Activated CD4-positive, CD25-positive, alpha-beta regulatory T cell (primary cell): ENCODE measurements at places on chromosomes 7 and 10.

DNA sequence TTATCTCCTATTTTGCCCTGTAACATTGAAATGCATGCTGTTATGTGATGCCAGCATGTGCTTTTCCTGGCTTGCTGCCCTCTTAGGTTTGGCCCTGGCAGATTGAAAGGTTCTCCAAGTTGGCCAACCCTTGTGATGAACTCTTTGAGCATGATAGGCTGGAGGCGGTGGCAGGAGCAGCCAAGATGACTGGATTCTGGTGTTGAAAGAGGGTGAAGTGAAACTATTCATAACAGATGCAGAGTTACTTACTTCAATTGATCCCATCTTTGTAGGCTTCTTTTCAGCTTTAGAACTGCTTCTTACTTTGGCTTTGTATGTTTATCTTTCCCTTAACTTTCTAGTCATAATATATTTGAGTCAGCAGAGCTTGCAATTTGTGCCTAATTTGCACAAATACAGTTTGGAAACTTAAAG lies 57.6 kb downstream of the BICC1 start:
- no peak for DNase-seq

DNA sequence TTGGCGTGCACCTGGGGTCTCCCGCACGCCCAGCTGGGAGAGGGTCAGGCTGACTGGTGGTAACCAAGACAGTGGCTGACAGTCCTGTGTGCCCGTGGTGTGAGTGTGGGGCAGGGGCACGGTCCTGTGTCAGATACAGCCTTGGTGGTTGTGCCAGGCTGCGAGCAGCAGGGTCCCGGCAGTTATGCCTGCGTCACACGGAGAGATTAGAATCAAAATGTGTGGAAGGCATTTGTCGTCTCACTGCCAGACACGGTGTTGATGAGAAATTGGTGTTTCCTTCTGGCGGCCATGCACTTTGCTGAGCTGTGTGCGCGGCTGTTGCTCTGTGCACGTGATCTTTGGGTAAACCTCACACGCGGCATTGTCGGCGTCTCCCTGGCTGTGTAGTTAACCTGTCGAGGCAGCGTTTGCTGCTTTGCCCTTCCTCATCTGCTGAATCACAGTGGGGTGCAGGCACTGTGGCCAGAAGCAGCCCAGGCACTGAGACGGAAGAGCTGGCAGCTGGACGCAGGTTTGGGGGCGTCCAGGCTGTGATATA lies 87.7 kb downstream of the NKX6-2 start:
- DNase-seq = no peak

DNA sequence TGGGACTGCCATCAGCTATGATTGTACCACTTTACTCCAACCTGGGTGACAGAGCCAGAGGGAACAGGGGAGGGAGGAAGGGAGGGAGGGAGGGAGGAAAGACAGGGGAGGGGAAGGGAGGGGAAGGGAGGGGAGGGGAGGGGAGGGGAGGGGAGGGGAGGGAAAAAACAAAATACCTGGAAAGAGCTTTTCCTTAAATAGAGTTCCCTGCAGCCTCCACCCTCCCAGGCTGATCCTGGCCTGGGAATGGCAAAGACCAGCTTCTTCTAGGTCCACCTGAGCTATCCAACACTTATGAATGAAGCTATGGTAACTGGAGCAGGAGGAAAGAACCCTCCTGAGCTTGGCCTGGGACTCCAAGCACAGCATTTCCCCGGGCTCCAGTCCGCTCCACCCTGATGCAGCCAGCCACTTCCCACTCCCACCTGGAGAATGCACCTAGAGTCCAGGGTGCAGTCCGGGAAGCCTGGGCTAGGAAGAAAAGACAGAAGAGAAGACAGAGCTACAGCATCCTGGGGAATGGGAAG lies 66.1 kb downstream of the GRID1 start:
- DNase-seq = no peak

- DNase-seq = no peak
Measured at GRCh38 chr10:48363617-48364355, 57.3 kb downstream of the MAPK8 start.

DNA sequence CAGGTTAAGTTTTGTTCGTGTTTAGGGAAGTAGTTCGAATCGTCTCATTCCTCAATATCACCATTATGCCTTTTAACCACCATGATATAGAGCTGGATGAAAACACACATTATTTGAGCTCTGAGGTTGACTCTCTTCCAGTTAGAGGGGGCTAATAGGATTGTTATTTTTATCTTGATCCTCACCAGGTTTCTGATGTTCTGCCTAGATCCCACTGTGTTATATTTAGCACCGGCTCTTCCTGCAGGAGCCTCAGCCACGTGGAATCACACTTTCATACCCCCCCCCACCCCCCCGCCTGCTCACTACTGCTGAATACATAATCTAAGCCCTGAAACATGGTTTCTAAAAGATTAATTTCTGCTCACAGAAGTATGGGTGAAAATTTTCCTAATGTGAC lies 88.3 kb downstream of the NRCAM start:
- DNase-seq = no peak

- DNase-seq = no peak
Measured at GRCh38 chr10:3769556-3769955, 15.5 kb downstream of the KLF6 start.
